Fibroblast of lung (primary cell): ENCODE measurements at places on chromosomes 16 and 17.

GRCh38 chr17:50261051-50261915, 13.0 kb upstream of the TMEM92 start:
- DNase-seq = no peak

- peak; percentile 84 for DNase-seq
Measured at GRCh38 chr17:8057691-8058114, 18.8 kb downstream of the ALOX15B start.

DNA sequence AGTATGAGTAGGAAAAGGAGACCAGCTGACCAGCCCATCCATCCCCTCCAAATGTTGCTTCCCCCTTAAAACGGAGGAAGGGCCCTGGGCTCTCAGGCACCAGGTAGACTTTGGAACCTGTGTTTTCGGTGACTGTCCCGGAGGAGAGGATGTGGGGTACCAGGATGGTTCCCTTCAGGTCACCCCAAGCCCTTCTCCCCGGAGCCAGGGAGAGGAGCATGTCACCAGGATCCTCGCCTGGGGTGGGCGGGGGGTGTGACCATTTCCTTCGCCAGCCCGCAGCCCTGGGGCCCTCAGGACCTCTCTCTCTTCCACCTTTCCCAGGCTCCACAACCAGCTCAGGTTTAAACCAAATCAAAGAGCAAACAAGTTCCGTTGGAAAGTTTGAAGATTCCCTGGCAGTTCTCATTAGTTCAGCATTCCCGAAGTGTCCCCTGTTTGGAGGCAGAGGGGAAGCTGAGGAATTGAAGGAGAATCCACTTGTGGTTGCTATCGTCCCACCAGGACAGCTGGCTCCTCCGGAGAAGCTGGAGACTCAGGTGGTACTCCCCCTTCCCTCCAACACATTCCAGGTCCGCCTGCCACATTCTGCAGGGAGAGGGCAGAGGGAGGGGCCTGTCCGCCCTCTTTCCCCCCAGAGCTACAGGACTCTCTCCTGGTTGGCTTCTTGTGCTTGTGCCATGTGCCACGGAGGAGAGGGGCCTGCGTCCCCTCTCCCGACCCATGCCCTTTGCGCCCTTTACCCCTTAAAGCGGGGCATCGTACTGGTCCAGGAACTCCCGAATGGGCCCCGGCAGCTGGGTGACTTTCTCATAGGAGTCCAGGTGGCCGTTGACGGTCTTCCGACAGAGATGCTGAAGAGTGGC, 2.0 kb downstream of the SOCS3 start:
- DNase-seq = no peak

DNA sequence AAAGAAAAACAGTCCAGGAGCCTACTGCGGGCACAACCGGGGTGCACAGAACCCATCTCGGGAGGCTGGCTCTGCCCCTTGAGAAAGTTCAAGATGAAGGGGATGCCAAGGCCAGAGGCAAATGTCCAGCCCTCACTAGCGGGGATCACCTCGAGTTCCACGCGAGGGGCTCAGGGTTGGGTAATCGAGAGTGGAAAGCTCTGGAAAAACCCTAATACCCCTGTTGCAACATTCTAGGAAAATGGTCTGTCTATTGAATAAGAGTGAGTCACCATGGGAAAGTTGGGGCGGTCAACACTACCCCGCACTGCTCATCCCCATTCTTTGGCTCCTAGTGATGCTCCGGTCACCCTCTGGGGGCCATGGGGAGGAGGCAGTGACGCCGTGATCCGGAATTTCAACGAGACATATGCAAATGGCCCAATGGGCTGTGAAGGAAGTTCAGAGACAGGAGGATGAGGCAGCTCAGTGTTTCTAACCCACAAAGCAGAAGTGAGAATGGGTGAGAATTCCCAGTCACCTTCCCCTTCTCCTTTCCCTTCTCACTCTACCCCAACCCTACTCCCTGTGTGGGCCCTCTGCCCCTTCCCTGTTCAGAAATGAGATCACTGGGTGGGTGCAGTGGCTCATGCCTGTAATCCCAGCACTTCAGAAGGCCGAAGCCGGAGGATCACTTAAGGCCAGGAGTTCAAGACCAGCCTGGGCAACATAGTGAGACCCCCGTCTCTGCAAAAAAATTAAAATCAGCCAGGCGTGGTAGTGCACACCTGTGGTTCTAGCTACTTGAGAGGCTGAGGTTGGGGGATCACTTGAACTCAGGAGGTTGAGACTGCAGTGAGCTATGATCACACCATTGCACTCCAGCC, 22.4 kb downstream of the SOCS3 start:
- DNase-seq = peak; percentile 82

DNA sequence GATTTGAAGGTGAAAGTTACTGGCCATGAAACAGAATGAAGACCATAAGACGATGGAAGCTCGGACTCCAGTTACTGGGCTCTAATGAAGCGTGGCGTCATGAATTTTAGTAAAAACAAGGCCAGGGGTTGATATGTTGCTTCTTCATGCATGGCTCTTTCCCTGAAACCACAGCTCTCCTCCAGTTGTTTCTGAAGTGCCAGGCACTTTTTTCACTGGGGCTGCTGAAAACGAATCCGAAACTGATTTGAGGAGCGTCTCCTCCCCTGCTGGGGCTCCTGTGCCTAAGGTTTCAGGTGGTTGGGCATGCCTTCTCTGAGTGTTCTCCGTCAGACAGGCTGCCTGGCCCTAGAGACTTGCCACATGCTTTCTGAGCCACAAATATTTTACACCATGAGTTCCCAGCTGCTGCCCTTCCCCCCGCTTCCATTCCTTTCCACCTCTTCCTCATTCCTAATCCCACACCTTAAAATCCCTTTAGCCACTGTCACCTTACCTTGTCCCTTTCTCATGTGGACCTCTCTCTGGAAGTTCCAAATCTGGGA, 3.7 kb upstream of the MYL4 start:
- DNase-seq = peak; percentile 90

- peak; percentile 74 for DNase-seq
Measured at GRCh38 chr16:28974007-28974436, 556 bp upstream of the SPNS1 start.

DNA sequence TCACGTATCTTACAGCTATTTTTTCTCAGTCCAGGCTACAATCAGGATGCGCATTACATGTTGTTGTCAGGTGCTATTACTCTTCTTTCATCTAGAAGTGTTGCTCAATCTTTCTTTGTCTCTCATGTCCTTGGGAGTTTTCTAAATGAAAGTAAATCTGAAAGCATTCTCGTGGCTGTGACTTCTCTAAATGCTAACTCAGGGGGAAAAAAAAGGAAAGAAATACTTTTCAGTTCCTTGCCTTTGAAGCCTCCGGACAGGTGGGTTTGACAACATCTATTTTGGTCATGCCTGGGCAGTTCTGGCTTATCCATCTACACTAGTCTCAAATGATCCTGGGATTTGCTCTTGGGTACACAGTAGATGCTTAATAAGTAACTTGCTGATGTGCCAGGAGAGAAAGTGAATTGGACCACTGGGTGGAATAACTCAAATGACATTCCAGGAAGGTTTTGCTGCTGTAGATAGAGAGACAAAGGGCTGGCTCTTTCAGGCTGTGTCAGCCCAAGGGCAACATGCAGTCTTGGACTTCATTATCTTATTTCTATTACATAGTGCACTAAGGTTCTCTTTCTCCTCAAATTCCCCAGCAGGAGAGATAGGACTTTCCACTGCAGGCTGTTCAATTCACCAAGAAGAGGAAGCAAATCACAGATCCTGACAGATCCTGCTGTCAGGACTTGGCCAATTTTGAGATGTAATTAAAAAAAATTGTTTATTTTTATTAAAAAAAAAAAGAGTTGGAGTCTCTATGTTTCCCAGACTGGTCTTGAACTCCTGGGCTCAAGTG, 63.6 kb upstream of the NFAT5 start:
- DNase-seq = no peak
